ENCODE measurements at places on chromosomes 6 and 20.
A peak's percentile ranks its signal among the peaks of the same experiment; 100 is the strongest.

- no peak for DNase-seq
Measured at GRCh38 chr20:9108260-9108659, 39.4 kb downstream of the PLCB4 start.

DNA sequence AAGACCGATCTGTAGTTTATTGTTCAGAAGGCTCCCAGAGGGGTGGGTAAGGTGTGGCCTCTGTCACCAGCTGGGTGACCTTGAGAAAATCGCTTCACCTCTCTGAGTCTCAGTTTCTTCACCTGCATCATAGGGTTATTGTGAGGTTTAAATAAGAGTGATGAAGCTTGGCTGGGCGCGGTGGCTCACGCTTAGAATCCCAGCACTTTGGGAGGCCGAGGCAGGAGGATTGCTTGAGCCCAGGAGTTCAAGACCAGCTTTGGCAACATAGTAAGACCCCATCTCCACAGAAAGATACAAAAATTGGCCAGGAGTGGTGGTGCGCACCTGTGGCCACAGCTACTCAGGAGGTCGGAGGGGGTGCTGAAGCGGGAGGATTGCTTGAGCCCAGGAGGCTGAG lies 36.0 kb downstream of the VSTM2L start:
- no peak for DNase-seq

DNA sequence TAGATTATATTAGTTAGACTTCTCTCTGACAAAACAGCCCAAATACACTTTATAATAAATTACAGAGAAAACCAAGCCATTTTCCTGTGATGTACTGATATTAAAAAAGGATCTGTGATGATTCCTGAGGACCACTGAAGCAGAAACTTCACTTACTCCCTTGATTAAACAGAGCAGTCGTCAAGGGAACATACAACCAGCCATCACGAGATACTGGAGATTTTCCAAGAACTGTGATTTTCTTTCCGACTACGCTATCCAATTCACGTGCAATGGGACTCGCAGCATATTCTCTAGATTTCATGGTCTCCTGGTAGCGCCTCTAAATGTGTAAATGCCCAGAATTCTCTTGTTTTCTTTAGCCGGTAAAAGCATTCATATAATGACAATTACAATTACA lies 377.4 kb downstream of the PHF3 start:
- DNase-seq, result peak; percentile 19

GRCh38 chr6:81253821-81254220 lies 498.7 kb downstream of the TENT5A start:
- DNase-seq, result no peak

GRCh38 chr6:126156973-126157372 lies 170.6 kb downstream of the TRMT11 start:
- no peak for DNase-seq

GRCh38 chr6:165118736-165119135 lies 190.7 kb downstream of the C6orf118 start:
- DNase-seq, result no peak

Measured in NCI-H2081 treated with DMSO at 0.1 percent for 48 hours (cell line).